HCEC 1CT (cell line): ENCODE measurements at places on chromosomes 6 and 20.

- peak; percentile 6 for DNase-seq
Observed at GRCh38 chr6:92779746-92780145, 639.6 kb downstream of the EPHA7 start.

GRCh38 chr6:151176911-151177770 lies 62.6 kb upstream of the AKAP12 start:
- no peak for DNase-seq

DNA sequence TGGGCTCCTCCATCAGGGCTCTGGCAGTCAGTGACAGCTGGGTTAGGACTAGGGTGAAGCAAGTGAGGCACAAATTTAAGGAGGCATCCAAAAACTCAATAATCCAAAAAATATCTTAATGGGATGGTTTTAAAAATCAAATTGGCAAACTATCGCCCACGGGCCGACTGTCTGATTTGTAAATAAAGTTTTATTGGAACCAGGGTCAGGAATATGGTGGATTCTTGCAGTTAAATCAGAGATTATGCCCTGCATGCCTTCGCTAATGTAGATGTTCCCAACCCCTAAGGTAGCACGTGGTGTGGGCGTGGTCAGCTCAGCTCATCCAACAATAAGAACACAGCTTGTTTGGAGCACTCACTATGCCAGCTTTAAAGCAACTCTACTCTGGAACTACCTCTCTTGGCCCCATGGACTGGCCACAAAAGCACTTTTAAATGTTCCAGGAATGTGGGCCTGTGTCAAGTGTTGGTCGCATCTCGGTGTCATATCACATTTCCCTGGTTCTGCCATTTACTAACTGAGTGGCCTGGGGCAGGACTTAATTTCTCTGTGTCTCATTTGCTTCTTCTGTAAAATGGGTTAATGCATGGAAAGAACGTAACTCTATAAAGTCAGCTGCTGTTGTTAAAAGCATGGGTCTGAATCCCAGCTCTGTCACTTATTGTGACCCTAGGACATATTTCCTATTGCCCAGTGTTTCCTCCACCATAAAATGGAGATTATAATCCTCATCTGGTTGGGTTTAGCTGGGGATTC lies 7.0 kb downstream of the TP53RK start:
- no peak for DNase-seq

GRCh38 chr6:96631248-96631647 lies 68.3 kb downstream of the FHL5 start:
- DNase-seq, result no peak

GRCh38 chr20:24908642-24909041 lies 40.4 kb upstream of the CST7 start:
- no peak for DNase-seq

DNA sequence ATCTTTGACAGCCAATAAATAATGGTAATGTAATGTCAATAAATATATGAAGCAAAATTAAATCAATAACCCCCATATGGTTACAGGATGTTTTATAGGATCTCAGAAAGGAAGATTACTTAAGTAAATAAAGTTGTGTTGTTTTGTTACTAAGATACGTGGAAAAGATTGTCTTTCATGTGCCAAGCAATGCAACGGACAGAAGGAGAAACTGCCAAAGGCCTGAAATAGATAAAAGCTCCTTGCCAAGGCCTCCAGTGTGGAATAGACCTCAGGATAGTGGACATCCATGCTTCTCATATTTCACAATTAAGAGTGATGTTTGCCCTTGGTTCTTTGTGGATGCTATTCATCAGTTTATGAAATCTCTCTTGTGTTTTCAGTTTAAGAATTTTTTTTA lies 16.4 kb upstream of the FNDC1 start:
- DNase-seq, result no peak

DNA sequence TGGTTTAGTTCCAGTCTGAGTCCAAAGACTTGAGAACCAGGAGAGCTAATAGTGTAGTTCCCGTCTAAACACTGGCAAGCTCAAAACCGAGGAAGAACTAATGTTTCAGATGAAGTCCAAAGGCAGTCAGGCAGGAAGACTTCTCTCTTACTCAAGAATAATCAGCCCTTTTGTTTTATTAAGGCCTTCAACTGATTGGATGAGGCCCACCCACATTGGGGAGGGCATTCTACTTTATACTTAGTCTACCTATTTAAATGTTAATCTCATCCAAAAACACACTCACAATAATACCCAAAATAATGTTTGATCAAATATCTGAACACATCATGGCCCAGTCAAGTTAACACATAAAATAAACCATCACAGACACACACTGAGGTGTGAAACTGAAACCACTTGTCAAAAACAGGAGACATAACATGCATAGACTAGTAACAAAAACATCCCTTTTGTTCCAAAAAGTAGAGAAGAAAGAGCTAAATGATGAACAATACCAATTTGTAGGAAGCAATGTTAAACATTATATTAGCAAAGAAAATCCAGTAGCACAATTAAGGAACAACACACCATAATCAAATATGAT lies 50.2 kb upstream of the SENP6 start:
- no peak for DNase-seq

GRCh38 chr20:17543531-17544131 lies 12.5 kb upstream of the BFSP1 start:
- peak; percentile 68 for DNase-seq

- DNase-seq, result no peak
Observed at GRCh38 chr6:63634630-63635029, 972 bp upstream of the PHF3 start.

DNA sequence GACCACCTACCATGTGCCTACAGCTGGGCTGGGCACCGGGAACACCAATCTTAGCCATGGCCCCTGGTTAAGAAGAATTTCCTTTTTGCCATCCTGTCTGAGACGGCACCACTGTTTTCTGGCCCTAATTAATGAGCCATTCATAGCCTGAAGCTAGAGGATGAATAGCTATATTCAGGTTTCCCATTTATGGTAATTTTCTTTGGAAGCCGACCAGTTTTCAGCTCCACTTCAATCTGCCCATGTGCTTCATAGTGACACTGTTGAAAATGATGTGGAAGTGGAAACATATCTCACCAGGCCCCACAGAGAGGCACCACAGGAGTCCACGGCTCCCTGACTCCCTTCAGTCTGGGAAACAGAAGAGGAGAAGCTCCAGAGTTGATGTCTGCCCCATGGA lies 22.6 kb upstream of the ULBP3 start:
- DNase-seq, result no peak
